ENCODE measurements at places on chromosomes 2 and 18.

DNA sequence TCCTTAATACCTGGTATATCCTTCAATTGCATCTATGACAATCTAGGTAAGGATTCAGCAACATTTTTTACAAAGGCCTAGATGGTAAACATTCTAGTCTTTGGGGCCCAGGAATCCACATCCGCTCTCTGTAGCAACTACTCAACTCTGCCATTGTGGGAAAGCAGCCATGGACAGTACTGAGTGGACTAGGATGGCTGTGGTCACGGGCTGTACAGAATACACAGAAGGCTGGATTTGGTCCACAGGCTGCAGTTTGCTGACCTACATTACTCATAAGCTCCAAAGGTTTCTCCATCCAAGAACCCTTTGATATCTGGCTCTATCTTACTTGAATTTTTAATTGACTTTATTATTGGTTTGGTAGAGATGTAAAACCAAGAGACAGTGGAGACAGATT is 418.3 kb upstream of the LRRTM1 start:
- DNase-seq: no peak

DNA sequence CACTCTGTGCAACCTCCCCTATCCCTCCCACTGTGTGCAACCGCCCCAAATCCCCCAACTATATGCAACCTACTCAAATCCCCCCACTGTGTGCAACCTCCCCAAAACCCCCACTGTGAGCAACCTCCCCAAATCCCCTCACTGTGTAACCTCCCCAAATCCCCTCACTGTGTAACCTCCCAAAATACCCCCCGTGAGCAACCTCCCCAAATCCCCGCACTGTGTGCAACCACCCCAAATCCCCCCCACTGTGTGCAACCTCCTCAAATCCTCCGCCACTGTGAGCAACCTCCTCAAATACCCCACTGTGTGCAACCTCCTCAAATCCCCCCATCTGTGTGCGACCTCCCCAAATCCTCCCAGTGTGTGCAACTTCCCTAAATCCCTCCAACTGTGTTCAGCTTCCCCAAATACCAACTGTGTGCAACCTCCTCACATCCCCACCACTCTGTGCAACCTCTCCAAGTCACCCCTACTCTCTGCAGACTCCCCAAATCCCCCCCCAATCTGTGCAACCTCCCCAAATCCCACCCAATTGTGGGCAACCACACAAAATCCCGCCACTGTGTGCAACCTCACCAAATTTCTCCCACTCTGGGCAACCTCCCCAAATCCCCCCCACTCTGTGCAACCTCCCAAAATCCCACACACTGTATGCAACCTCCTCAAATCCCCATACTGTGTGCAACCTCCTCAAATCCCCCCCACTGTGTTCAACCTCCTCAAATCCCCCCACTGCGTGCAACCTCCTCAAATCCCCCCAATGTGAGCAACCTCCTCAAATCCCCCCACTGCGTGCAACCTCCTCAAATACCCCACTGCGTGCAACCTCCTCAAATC is 114.1 kb downstream of the TPO start:
- DNase-seq: no peak

DNA sequence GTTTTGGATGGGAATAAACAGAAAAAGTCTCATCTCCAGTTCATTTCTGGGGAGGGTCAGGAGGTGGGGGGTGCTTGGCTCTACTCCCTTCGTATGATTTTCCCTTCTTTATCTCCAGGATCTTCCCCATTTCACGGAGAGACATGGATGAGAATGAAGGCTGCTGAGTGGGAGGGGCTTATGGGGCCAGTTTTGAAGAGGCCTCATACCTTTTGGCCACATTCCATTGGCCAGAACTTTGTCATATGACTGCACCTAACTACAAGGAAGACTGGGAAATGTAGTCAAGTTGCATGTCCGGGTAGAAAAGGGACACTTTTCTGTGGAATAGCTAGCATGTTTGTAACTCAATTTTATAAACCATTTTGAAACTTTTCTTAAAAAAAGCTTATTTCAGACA is 117.6 kb downstream of the NEDD4L start:
- no peak for DNase-seq

DNA sequence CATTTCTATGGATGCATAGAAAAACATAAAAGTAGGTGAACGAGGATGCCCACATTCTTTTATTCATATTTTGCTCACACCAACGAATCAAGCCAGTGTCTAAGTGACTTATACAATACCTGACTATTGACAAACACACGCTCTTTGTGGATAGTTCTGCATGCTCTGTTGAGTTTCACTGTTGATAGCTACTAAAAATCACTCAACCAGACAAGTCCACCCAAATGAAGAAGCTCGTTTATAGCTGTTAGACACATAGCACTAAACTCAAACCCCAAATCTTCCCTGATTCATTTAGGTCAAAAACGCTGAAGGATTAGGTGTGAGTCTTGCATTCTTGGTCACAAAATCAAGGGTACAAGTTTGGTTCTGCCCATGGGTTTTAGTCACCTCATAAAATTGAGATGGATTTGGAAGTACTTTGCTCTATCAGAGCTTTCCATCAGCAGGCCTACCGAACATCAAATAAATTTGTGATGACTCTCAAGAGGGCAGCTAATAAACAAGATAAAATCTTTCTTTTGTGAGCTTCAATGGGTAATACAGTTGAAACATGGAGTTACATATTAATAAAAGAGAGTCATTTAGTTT is 92.7 kb upstream of the ETAA1 start:
- no peak for DNase-seq

DNA sequence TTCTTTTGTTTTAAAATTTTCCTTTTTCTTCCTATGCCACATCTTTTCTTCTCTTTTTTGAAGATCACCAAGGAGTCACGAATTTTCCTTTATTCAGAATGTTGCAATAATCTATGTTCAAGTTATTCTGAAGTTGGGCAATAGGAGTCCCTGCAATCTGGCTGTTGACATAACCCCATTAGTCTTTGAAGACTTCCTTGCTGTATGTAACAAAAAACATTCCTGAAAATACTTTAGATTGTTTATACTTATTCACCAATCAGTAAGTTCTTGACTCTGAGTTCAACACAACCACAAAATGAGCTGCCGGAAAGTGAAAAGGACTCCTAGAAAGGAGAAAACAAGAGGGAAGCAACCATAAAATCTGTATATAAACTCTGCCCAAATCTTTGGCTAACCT is 62.8 kb downstream of the TMEM237 start:
- peak; percentile 61 for DNase-seq

- no peak for DNase-seq
Observed at GRCh38 chr2:201985728-201986462, 47.8 kb upstream of the FZD7 start.

- DNase-seq: no peak
Observed at GRCh38 chr2:134295441-134295840, 41.6 kb downstream of the MGAT5 start.

DNA sequence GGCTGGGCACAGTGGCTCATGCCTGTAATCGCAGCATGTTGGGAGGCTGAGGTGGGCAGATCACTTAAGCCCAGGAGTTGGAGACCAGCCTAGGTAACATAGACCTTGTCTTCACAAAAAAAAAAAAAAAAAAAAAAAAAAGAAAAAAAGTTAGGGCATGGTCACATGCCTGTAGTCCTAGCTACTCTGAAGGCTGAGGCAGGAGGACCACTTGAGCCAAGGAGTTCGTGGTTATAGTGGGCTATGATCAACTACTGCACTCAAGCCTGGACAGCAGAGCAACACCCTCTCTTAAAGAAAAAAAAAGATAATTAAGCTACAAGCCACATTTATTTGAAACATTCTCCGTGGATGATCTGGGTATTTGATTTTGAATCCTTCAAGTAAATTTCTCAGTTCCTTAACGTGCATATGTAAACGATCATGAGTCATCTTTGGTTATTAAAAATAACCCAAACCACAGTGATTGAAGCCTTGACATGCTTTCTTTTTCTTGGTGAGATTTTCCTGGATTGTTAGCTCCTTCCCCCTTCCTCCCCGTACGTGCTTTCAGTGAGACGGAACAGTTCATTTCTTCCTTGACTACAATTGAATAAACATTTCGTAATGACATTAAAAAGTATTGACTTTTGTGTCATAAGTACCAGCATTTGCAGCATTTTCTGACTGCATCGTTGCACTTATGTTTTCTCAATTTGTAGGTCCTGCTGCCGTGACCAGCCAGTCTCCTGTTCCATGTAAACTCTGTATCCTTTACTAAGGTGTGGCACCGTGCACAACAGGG is 20.3 kb downstream of the RMC1 start:
- DNase-seq: peak; percentile 87

DNA sequence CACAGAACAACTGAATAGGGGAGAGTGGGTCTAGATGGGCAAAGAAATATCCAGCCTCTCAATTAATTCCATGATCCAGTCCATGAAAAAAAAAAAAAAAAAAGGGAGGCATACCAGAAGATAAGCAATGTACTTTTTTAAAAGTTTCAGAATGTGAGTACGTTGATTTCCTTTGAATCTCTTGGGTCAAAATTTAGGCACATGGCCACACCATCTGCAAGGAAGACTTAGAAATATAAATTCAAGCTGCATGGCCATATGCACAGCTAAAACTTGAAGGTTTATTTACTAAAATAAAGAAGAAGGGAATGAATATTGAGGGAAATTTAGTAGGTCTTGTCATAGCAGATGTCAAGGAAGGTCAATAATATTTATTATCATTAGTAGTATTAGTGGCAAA is 286.5 kb upstream of the CDH7 start:
- no peak for DNase-seq

DNA sequence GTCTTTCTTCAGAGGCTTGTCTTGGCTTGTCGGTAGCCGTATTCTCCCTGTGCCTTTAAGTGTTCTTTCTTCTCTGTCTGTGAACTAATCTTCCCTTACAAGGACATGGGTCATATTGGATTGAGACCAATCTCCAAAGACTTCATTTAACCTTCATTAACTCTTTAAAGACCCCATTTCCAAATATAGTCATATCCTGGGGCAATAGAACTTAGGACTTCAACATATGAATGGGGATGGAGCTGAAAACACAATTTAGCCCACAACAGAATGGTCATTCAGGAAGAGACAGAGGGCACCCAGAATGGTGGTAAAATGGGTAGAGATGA is 82.1 kb upstream of the TANK start:
- no peak for DNase-seq

GRCh38 chr2:172639823-172640222 is 83.9 kb downstream of the PDK1 start:
- peak; percentile 61 for DNase-seq
